HAP-1 (cell line): ENCODE measurements at places on chromosomes 3 and 15.

- peak; percentile 91 for DNase-seq
Observed at GRCh38 chr3:127672429-127673190, at the start of gene ABTB1. Gene ABTB1 (plus strand): TSS chr3:127672952. CDS start chr3:127673026, 74 bp downstream.

- DNase-seq, result no peak
Observed at GRCh38 chr3:120855665-120856437, 52.2 kb upstream of the STXBP5L start.

GRCh38 chr3:177084616-177085015, 112.7 kb downstream of the TBL1XR1 start:
- DNase-seq, result no peak

GRCh38 chr3:52313188-52313773, 2.8 kb upstream of the DNAH1 start:
- no peak for DNase-seq

GRCh38 chr3:138509586-138509985, 75.2 kb downstream of the ESYT3 start:
- no peak for DNase-seq

GRCh38 chr3:187594272-187594671, 75.9 kb downstream of the SST start:
- no peak for DNase-seq

GRCh38 chr3:71784914-71785531, at the start of gene PROK2:
Gene PROK2 (minus strand): TSS chr3:71785148. CDS start chr3:71785052, 96 bp downstream.
- no peak for DNase-seq

- DNase-seq, result no peak
Observed at GRCh38 chr15:52730173-52730572, 51.0 kb upstream of the ATOSA start.

GRCh38 chr3:22474706-22475445, 723.9 kb upstream of the ZNF385D start:
- no peak for DNase-seq

GRCh38 chr3:196051282-196052076, 30.4 kb downstream of the TFRC start:
- no peak for DNase-seq

GRCh38 chr3:129892486-129892856, 1.0 kb downstream of the TMCC1 start:
- no peak for DNase-seq

GRCh38 chr3:122481390-122481789, 33.3 kb downstream of the KPNA1 start:
- no peak for DNase-seq

DNA sequence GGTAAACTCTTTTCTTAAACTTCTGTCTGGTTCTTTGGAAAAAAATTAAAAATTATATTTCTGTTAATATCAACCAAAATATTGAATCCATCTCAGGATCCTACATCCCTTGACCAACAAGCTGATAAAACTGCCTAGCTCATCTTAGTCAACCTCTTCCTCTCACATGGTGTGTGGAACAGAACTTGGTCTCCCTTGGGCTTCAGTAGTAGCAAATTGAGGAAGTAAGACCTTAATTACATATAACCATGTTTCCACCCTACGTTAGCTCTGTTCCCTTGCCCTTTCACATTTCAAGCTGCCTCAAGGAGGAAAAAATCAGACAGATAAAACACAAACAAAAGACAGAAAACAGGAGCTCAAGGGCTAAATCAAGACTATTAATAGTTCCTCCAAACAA, 116.4 kb downstream of the GREM1 start:
- DNase-seq, result no peak

DNA sequence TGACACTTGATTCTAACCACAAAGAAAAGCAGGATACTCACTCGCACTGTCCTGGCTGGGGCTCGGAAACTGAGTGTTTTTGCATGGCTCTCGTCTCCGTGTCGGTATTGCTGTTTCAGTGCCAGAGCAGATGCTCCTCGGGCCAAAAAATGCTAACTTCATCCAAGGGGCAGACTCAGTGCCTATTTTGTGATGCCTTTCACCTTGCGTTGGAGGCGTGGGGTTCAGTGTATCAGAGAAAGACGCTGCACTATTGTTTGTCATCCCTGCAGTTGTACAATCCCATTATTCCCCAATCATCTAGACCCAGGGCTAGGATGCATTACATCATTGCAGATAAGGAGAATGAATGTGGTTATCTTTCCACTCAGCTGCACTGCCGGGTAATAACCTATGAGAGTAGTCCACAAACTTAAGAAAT, 1.4 kb downstream of the CACNA2D3 start:
- DNase-seq, result no peak

- no peak for DNase-seq
Observed at GRCh38 chr3:70476174-70476573, 163.7 kb upstream of the MDFIC2 start.

DNA sequence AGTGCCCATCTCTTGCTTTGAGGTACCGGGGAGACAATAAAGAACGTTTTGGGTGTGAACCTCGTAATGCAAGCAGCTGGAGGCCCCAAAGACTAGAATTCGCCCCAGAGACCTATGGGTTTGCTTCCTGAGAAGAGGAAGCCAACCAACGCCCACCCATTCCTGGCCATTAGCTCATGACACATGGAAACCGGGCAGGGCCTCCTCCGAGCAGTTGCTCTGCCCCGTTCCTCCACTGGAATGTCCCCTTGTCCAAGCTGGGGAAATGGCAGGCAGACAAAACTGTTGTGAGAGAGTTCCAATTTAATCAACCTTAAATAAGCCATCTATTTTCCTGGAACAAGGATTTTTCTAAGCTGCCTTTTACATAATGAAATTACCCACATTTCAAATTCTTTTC, 250.9 kb upstream of the IGF1R start:
- no peak for DNase-seq

- DNase-seq, result no peak
Observed at GRCh38 chr3:128432301-128432970, 34.3 kb downstream of the DNAJB8 start.

GRCh38 chr3:175274056-175274455, 414.9 kb downstream of the NAALADL2 start:
- no peak for DNase-seq

DNA sequence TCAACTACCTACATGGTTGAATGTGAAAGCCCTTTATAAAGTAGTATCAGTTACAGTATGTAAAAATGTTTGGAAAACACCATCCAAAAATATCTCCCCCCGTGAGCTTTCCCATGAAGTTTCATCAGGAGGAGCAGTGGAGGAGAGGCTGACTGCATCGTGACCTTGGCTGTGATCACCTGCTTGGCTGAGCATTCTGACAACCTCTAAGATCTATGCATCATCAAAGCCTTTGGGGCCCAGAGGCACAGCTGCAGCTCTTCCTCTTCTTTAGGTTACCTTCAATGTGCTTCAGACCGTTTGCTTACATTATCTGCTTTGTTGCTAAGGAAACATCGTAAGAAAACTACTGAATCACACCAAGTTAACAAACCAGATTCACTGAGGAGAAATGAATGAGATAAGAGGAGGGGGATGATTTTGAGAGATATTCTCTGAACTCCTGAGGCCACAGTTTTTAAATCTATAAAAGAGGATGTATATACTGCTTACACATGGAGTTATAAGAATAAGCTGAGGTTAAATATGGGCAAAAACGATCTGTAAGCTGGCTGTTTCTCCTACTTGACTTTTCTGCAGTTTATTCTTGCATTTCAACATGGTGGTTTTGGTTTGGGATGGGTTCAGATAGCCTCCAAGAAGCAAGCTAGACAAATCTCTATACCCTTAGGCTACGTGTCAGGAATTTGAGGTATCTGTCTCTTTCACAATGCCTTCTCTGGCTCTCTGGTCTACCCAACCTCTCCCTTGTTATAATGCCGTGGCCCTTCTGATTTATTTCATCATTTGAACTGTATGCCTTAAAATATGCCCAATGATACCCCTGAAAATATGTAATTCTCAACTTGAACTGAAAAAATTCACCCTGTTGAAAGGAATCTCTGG, 4.0 kb downstream of the GCSAM start:
- peak; percentile 17 for DNase-seq

DNA sequence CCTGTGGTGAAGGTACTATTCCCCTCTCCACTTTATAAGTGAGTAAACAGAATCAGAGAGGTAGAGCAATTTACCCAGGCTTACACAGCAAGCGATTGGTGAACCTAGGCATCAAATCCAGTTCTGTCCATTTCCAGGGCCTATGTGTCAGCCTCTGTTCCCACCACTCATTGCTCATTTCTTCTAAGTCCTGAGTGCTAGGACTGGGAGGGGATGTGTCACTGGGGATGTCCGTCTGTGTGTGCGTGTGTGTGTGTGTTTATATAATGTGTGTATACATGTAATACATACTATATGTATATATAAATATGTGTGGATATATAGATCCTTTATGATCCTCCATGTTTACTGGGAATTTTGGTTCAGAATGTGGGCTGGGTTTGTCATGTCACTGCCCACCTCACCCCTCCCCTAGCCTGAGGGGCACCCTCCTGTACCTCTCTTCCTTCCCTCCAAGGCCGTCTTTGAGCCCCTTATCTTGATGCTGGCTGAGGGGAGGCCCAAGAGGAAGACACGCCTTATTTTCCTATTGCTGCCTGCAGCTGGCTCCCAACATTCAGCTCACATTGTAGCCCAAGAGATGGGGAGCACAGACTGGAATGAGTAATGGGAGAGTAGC, 2.1 kb downstream of the TMEM43 start:
- no peak for DNase-seq

DNA sequence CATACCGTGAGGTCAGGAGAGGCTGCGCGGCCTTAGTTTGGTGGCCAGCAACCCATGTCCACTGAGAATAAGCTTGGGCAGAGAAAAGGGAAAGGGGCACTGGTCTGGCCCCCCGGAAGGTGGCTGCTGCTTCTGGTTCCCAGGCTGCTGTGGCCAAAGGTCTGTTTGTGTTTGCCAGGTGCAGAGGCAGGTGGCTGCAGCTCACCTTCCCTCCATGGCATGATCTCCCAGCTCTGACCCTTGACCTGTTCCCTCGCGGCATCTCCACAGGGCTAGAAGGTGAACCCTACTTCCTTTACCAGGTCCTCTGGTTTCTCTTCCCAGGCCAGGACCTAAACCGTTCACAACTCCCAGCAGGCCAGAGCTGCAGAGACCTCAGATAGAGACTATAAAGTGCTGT, 13.8 kb downstream of the VPS18 start:
- DNase-seq, result no peak
